ENCODE measurements at places on chromosomes 12 and 14. TPM values are rescaled to one million over a fixed set of nuclear protein-coding genes. Genes with fewer than 3 reads are reported as not detected.

Gene BHLHE41
- total RNA-seq = not detected

Gene LRRC10
- not detected for total RNA-seq

Gene LMNTD1
- not detected for total RNA-seq

Gene HCAR3
- total RNA-seq = 0.09 TPM

Gene PNMA1
- 29.2 TPM for total RNA-seq

Gene KCNH3
- 0.39 TPM for total RNA-seq

Gene BLOC1S1
- 118 TPM for total RNA-seq

Gene CLEC2D
- 182 TPM for total RNA-seq
